ENCODE measurements at places on chromosomes 2 and 18. TPM values are rescaled to one million over a fixed set of nuclear protein-coding genes. Genes with fewer than 3 reads are reported as not detected.

FRZB gene
- total RNA-seq: 2.0 TPM

DNA sequence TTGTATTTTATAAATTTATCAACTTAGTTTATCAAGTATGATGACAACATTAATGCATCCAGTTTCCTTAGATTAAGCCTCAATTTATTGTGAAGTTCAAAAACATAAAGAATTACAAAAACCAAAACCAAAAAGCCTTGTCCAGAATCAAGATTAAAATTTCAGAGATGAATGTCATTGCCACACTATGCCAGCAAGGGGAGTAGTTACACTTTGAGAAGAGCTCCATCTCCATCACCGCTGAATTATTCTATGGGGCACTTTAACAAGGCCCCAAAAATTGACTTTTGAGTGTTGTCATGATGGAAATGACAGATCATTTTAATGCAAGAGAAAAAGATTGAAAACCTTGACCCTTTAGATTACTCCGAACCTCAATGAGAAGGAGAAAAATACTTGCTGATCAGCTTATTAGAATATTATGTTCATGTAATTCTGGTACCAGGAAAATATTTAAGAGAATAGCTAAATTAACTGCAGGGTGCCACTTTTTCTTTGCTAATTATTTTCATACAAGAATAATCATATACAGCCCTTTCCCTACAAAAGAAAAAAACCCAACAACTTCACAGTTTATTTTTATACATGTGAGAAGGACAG, 152.5 kb upstream of the AQP4 start:
- DNase-seq: no peak

DNA sequence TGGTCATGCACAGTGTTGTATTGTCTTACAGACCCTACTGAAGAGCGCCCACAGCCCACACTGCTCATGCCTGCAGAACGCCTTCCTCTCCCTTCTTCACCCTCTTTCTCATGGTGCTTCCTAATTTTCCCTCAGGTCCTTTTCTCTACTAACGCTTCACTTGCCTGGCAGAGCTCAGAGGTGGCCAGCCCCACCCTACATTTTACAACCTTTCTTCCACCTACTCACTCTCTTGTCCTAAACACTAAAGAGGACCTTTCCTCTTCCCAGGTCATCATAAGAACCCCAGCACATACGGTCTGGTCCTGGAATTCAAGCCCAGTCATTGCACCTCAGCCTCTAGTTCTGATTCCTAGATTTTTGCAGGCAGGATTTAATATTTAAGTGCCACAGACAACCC, 11.7 kb upstream of the LGALSL start:
- no peak for DNase-seq

DNA sequence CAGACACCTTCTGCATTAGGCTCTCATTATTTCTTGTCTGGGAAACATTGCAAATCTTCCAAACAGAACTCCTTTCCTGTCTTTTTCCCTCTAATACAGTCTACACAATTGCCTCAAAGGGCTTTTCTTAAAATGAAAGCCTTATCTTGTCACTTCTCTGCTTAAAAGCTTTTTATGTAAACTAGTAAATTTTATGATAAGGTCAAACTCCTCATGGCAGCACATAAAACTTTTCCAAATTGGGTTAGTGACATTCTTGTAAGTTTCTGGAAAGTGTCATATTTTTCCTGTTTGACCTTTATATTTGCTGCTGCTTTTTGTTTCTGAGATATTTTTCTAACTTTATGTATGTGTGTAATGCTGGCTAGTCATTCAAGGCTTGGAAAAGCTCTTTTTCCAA, 261.4 kb upstream of the KLHL14 start:
- DNase-seq: no peak

DNA sequence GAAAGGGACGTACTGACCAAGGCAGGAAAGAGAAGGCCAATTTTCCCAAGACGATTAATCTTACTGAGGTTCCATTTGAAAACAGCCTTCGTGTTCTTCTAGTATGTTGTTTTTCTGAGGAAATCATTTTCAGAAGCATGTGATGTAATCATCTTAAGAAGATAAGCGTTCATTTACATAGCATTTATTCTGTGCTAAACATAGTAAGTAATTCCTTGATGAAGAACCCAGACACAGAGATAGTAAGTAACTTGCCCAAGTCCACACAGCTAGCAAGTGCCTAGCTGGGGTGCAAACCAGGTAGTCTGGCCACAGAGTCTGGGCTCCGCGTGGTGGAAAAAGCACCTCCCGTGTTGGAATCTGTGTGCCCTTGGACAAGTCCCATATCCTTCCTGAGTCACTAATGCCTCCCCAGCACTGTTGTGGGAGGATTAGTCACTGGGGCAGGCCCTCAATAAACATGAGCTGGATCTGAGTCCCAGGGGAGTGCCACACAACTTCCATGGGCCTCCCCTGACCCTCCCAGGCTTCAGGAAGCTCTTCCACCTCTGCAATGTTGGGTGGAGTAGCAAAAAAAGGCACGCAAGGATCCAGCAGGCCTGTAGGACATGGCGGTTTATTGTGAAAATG, 26.9 kb upstream of the ASAP2 start:
- peak; percentile 87 for DNase-seq

ACTG2 gene
- 4.1 TPM for total RNA-seq

EN1 gene
- under 0.01 TPM for total RNA-seq

GRCh38 chr2:117693651-117694050, 120.8 kb upstream of the DDX18 start:
- no peak for DNase-seq

- no peak for DNase-seq
Observed at GRCh38 chr2:41483226-41483625, 564.6 kb upstream of the PKDCC start.

DNA sequence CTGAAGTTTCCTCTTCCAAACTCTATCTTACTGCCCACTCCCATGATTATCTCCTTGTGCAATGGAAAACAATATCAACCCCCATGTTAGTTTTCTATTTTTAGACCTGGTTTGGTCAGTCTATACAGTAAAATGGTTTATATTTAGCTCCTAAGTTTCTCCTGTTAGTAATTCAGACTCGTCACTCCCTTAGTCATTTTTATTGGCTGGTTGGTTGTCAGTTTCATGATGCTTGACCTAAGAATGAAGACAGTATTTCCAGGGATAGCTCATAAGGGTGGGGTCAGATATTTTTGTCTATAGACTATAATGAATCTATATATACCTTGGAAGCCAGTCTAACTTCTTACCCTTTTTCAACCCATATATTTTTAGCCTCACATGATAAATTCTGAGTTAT, 61.4 kb upstream of the NEUROD1 start:
- peak; percentile 9 for DNase-seq

DNA sequence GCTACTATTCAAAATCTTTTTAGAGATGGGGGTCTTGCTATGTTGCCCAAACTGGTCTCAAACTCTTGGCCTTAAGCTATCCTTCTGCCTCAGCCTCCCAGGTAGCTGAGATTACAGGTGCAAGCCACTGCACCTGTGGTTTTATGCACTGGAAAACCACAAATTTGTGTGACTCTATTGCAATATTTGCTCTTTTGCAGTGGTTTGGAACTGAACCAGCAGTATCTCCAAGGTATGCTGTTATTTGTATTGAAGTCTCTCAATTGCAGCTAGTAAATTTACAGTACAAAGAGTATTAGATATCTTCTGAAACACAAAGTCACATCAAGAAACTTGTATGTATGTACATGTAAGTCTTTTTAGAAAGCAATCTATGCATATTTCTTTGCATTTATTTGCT, 46.2 kb downstream of the PPP4R1 start:
- DNase-seq: no peak

DNA sequence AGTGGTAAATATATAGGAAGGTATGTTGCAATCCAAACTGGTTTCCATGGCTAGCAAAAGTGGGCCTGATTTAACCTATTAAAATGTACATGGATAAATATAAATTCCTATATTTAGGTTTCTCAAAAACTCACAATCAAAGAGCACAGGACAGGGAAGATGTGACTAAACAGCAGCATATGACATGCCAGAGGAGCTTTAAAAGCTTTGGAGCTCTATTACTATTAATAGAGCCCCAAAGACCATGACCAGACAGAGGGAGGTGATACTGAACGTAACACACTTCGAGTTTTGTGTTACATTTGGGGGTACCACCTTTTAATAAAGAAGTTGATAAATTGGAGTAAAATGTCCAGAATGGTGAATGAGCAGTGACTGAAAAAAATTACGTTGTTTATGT, 179.5 kb upstream of the SLC14A2 start:
- no peak for DNase-seq

GPR39 gene
- 1.3 TPM for total RNA-seq

CYP1B1 gene
- 94.1 TPM for total RNA-seq

- DNase-seq: no peak
Observed at GRCh38 chr2:84858937-84859336, 21.9 kb downstream of the TRABD2A start.

GRCh38 chr2:174603280-174603679, 5.7 kb upstream of the WIPF1 start:
- DNase-seq: peak; percentile 74

DNA sequence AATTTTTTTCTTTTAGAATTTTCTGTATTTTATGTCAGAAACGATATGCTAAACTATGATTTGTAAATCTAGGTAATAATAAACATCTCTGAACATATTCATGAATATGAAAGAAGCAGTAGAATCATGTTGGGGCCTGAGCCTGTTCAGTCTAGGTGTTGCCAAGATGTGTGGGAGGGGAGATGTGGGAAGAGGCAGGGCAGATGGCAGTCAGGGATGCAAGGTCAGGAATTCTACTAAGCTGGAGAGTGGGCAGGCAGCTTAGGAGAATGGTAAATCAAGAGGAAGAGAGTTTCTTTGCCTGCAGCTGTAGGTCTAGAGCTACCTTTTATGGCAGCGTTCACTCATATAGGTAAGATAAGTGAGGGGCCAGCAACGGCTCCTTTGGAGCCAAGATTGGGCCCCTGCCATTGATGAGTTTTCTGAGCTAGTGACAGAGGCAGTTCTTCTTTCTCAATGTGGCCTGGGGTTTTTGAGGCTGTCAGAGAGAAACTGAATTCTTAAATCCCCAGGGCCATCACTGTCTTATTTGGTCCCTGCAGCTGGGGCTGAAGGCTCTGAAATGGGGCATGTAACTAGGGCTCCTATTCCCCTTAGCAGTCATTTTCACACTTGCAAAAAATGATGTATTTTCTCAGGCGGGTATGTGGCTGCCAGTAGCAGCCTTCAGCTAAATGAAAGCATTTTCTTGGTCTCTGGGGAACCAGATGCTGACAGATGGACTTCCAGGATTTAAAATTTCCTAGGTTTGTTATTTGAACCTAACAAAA, 232.8 kb downstream of the PIK3C3 start:
- no peak for DNase-seq

GRCh38 chr2:154623819-154624218, 74.7 kb upstream of the KCNJ3 start:
- peak; percentile 7 for DNase-seq

DNA sequence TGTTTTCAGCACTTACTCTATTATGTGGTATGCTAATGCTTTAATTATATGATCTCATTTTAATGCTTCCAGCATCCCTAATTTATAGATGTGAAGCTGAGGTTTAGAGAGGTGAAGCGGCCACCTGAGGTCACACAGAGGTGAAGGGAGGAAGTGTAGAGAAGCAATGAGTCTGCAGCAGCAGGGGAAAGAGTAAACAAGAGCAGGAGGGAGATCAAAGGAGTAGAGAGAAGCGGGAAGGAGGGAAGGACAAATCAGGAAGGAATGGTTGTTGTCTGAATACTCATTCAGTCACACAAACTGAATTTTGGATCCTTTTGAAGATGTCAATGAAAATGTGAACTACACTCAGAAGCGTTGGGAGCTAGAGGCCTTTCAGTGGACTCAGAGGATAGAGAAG, 130.0 kb downstream of the CPS1 start:
- no peak for DNase-seq

DNA sequence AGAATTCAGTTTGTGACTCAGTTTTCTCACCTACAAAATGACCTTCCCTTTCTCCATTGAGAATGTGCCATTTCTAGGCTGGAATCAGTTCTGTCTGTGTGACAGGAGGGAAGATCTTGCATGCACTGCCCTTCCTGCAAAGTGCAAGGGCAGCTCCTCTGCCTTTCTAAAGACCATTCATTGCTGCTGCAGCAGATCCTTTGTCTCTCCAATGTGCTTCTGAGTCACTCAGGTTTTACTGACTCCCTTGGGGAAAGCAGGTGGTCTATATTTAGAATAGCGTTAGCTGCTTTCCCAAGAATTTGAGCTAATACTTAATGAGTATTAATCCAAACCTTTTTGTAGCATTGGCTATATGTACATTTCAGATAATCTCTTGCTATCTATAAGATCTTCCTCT, 62.5 kb downstream of the DAW1 start:
- DNase-seq: no peak

Measured in fibroblast of lung (primary cell).